Cardiac fibroblast (primary cell): ENCODE measurements at places on chromosomes 12 and 14.

- peak; percentile 38 for DNase-seq
Measured at GRCh38 chr14:52051871-52052270, 17.0 kb downstream of the NID2 start.

GRCh38 chr12:79769860-79770485 is 79.2 kb upstream of the PAWR start:
- DNase-seq, result no peak

GRCh38 chr12:72448805-72449204 is 176.6 kb downstream of the TRHDE start:
- no peak for DNase-seq

DNA sequence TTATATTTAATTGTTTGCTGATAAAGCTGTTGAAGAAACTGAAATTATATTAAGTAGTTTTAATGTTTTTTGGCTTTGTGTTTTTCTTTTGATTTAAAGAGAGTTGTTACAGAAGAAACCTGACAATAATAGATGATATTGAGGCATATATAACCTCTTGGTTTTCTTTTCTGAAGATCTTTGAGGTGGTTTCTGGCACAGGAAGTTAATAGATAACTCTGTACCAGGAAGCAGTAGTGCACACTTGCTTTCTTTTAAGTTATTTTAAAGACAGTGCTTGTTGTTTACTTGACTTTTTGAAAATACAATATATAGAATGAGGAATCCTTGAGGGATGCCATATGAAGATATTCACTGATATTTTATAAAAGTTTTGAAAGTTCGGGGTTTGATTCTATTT is 209.0 kb upstream of the FBXO33 start:
- DNase-seq, result no peak

DNA sequence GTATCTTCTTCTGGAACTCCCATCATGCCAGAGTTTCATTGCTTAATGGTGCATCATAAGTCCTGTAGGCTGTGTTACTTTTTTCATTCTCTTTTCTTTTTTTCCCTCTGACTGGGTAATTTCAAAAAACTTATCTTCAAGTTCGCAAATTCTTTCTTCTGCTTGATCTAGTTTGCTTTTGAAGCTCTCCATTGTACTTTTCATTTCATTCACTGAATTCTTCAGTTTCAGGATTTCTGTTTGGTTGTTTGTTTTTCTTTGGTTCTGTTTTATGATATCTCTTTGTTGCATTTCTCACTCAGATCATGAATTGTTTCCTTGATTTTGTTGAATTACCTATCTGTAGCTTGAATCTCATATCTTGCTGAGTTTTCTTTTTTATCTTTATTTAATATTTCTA is 83.3 kb upstream of the PRMT8 start:
- DNase-seq, result no peak

DNA sequence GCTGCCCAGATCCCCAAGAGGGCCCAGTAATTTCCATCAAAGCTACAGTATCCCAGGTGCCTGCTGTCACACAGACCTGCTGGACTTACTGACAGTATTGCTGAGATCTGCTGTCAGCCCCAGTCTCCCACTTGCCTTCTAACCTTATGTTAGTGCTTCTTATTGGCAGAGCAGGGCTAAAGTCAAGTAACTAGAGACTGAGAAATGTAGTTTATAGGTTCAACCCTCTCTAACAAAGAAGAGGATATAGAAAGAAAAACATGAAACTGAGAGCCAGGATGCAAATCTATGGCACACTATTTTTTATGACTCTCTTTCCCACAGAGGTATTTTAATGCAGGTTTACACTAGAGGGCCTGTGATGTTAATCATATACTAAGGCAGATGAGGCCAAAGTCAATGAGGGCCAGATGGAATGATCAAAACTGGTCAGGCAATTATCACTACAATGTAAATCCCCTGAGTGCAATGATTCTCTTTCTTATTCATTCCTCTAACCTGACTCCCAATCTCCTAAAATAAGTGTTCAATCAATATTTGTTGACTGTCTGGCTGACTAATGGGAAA is 781.9 kb downstream of the VRK1 start:
- no peak for DNase-seq

GRCh38 chr14:69637503-69638031 is 26.2 kb downstream of the SUSD6 start:
- no peak for DNase-seq

- DNase-seq, result no peak
Measured at GRCh38 chr14:33702293-33702692, 248.6 kb downstream of the EGLN3 start.

- no peak for DNase-seq
Measured at GRCh38 chr12:8455271-8455670, 491 bp upstream of the CLEC6A start.

DNA sequence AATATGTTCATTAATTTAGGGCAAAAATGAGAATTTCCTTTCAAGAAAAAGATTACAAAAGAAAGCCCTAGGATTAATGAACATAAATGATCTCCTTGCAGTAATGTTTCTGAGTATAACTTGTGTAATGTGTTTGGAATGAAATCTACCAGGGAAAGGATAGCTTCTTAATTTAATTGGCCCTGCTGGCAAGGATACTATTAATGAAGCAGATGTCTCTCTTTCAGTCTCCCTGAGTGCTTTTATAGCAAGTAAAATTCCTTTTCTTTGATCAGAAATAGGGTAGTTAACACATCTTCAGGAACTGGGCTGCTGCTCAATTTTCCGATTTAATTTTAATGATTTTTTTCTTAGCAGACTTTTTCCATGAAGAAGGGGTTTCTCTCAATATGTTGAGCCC is 379.4 kb upstream of the PDE3A start:
- DNase-seq, result no peak

DNA sequence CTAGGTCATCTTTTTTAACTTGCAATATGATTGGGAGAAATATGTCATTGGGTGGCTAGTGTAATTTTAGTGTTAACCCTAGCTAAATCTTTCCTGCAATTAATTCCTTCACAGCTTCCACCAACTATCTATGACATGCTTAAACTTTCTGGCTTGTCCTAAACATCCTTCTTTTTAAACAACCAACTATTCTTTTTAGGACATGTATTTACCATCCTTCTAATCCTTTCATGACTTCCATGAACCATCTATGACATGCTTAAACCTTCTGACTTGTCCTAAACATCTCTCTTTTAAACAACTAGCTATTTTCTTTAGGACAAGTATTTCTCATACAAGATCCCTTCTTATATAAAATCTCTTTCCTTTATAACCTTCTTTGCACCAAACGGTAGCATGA is 179.6 kb upstream of the PDZRN4 start:
- DNase-seq, result no peak

GRCh38 chr14:64700894-64701293 is 3.3 kb upstream of the PLEKHG3 start:
- no peak for DNase-seq

DNA sequence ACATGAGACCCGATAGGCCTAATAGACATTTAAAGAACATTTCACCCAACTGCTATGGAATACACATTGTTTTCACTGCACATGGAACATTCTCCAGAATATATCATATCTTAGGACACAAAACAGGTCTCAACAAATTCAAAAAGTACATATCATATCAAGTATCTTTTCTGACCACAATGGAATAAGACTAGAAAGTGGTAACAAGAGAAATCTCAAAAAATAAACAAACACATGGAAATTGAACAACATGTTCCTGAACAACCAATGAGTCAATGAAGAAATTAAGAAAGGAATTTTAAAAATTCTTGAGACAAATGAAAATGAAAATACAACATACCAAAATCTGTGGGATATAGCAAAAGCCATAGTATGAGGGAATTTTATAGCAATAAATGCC is 208.1 kb downstream of the PTPRO start:
- no peak for DNase-seq

DNA sequence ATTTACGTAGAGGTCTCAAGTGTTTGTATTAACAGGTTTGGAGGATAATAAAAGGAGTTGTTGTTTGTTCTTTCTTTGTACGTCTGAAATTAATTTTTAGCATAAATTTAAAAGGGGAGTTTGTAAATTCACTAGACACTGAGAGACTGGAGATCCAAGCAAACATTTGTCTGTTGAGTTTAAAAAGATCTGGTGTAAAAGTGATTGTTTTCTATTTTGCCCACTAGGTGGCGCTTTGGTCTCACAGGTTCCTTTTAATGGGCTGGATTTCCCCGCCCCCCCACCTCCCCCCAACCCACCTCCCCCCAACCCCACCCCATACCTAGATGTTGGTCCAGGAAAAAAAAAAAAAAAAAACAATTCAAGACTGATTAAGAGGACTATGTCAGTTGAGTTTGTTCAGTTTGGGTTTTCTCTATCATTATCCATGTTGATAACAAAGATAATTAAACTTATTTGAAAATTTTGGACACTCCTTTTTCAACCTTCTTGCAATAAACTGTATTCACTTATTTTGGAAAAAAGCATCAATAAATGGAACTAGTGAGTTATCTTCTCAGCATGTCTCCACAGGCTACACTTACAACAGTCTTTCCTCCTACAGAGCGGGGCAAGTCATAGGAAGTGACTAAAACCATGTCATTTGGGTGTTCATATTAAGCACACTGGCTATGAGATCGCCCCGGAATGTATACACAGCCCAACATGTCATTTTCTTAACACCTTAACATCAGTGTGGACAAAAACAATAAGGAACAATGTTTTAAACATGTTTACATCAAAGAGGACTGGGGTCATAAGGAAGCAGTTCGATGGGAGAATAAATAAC is 841.1 kb downstream of the NRXN3 start:
- peak; percentile 91 for DNase-seq

DNA sequence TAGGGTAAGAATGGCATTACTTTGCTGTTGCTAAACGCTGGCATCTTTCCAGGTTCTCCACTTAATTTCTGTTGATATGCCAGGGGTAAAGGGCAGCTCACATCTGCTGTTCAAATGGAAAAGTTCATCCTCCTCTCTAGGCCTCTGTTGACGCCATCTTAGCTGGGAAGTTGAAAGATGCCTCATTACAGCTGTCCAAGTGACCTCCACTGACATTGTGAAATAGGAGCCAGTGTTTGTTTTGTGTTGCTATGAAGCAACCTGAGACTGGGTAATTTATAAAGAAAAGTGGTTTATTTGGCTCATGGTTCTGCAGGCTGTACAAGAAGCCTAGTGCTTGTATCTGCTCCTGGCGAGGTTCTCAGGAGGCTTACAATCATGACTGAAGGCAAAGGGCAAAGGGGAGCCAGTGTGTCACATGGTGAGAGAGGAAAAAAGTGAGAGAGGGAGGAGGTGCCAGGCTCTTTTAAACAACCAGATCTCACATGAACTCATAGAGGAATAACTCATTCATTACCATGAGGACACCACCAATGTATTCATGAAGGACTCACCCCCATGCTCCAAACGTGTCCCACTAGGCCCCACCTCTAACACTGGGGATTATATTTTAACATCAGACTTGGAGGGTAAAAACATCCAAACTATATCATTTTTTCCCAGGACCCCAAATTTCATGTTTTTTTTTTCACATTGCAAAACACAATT is 3.2 kb upstream of the ADAM21 start:
- DNase-seq, result peak; percentile 52

DNA sequence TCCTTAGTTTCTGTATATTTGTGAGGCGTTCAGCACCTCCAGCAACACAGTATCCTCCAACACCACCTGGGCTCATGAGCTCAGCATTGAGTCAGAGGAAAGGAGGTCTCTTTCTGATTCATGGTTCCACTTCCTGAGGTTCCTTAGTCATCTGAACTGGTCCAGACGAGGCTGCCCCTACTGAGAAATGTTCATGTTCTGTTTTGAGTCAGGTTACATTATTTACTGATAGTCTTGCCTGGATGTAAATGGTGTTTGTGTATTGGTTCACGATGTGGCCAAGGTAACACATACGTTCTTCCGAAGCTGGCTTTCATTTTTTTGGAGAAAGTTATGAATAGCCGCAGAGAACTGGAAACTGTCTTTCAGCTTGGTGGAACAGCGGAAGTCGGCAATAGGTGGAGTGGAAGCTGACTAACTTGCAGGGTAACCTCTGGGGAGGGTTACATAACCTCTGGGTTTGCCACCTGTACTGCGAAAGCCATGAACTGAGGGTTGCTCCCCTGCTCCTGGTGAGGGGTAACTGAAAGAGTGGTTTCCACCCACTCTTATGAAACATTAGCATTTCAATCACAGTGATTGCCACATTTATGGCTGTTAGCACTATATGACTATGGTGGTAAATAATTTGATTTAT is 42.2 kb upstream of the MANSC4 start:
- peak; percentile 97 for DNase-seq

GRCh38 chr14:51576879-51577278 is 74.8 kb upstream of the FRMD6 start:
- DNase-seq, result peak; percentile 83

GRCh38 chr12:123442774-123443173 is 6.3 kb upstream of the RILPL2 start:
- DNase-seq, result no peak

- no peak for DNase-seq
Measured at GRCh38 chr12:68580911-68581310, 29.8 kb upstream of the RAP1B start.

DNA sequence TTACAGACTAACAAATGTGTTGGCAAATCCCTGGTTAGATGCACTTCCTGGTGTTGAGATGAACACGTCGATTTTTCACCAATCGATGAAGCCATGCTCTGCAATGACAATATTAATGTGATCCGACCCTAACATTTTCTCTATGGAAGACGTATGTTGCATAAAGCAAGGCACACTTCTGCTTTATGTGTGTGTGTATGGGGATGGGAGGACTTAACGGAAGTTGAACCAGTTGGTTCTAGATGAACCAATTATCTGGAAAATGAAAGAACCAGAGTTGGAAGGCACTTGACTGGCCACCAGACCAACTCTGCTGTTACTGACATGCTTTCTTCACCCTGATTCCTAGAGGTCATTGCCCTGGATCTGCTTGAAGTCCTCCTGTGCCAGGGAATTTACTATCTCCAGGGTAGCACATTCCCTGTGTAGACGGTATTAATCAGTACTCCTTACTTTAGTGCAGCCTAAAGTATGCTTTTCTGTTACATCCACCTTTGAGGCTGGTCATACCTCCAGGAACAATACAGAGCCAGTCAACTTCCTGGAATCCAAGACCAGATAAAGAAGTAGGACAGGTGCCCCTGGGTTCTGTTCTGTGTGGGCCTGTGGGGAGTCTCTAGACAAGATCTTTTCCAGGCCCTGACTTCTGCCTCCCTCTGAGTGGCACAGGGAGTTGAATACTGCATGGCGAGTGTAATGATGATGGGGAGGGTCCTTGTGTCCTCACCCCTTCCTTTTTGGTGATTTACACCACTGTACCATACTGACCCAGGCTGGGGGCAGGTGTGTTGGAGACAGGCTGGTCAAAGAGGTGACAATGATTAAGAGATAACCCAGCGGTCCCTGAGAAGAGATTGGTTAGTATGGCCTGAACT is 4.1 kb downstream of the SDR39U1 start:
- no peak for DNase-seq
